Fibroblast of the aortic adventitia (primary cell): ENCODE measurements at places on chromosomes 7 and 10.

GRCh38 chr7:151125470-151125845 is 39.2 kb downstream of the AGAP3 start:
- no peak for DNase-seq

- no peak for DNase-seq
Measured at GRCh38 chr10:91787810-91788209, 10.4 kb upstream of the TNKS2 start.

DNA sequence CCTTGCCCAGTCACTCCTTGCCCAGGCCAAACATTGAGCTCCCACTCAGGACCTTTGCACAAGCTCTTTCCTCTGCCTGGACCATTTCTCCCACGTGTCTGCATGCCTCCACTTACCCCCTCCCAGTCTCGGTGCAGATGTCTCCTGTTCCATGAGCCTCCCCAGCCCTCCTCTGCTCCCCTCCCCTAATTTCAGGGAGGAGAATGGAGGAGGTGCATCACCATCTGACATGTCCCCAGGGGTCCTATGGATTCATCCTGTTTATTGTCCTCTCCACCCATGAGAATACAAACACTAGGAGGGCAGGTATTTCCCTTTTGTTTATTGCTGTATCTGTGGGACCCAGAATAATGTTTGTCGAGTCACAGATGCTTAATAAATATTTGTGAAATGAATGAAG is 8.6 kb upstream of the GRID2IP start:
- DNase-seq, result no peak

DNA sequence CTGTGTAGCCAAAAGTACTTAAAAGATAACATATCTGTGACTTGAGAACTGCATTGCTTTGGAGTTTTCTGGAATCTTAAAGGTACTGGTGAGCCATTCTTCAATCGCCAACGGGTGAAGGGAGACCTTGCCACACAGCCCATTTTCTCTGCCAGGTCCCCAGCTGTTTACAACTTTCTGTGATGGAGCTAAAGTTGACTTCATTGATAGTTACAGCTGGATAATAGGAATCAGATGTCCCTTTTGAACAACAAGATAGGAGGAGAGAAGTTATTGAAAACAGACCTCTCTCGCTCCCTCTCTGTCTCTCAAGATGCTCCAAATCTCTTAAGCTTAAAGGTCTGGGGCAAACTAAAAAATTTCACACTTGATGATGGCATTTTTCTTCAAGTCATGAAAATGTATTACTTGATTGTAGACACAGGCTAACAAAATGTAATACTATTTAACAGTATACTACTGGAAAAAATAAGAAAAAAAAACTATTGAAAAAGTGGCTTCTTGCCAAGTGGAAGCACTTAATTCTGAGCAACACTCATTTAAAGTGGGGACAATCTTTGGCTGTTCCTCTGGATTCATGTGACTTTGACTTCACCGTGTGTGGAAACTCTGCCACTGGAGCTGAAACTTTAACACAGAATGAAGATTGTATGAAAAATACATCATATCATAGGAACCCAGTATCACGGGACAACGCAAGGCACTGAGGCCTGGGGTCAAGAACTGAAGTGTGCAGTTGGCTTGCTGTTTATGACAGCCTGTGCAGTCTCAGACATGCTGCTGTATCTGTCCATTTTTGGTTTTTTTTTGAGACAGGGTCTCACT is 78.4 kb upstream of the AFAP1L2 start:
- no peak for DNase-seq

DNA sequence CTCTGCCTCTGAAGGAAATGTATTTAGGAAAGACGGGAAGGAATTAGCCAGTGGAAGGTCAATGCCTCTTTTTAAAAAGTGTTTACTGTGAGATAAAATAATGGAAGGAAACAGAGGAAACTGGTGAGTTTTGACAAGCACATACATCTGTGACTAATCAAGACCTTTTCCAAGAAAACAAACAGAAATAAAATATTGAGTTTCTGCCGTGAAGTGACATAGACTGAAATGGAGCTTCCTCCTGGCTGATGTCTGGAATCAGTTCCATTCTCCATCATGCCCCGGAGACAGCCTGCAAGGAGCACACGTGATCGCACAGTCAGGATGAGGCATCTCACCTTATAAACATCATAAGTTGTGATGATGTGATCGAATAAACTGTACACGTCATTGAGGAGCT is 30.7 kb downstream of the TECTB start:
- DNase-seq, result no peak

- no peak for DNase-seq
Measured at GRCh38 chr10:121438333-121438732, 159.9 kb downstream of the FGFR2 start.

GRCh38 chr10:86601956-86602602 is 52.3 kb upstream of the OPN4 start:
- no peak for DNase-seq

- no peak for DNase-seq
Measured at GRCh38 chr7:18262058-18262457, 233.5 kb upstream of the HDAC9 start.

- no peak for DNase-seq
Measured at GRCh38 chr7:69398986-69399385, 199.3 kb upstream of the AUTS2 start.

DNA sequence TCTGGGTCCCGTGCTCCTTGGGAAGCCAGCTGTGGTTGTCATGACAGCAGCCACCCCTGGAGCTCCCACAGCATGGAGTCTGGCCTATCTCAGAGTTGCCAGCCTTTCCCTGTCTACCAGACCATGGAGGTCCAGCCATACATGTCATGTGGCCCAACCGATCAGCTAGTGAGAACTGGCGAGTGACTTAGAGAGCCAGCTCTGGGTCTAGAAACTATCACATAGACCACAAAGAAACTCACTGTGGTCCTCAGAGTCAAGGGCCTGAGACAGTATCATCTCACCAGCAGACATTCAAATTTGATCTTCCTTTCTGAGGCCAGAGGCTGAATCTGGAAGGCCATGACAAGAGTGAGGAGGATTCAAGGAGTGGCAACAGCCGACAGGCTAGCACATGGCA is 223.3 kb upstream of the GPR26 start:
- DNase-seq, result no peak

DNA sequence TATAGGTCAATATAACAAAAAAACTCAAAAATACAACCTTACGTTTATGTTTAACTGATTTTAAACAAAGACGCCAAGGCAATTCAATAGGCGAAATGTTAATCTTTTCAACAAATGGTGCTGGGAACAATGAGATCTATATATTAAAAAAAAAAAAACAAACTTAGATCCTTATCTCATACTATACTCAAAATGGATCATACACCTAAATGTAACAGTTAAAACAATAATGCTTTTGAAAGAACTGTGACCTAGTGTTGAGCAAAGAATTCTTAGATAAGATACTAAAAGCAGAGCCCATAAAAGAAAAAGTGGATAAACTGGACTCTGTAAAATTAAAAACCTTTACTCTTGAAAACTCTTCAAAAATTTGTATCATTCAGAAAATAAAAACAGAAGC is 8.6 kb downstream of the TMEM168 start:
- no peak for DNase-seq

- DNase-seq, result no peak
Measured at GRCh38 chr7:47284691-47285635, 296.9 kb downstream of the TNS3 start.

DNA sequence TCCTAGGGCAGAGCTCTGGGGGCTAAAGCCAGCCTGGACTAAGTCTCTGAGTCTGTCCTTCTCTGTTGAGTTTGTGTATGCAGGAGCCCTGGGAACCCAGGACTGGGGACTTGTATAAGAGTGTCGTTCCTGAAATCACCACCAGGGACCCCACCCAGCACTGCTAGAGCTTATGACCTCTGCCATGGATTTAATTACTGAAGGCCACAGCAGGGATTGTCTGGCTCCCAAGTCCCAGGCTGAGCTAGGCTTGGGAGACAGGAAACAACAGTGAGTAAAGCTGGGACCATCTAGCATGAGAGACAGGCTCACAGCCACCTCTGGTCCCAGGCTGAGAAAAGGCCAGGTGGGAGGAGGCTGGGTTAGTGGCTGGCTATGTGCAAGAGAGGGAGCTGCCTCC is 1.4 kb upstream of the TSPAN15 start:
- DNase-seq, result peak; percentile 16

DNA sequence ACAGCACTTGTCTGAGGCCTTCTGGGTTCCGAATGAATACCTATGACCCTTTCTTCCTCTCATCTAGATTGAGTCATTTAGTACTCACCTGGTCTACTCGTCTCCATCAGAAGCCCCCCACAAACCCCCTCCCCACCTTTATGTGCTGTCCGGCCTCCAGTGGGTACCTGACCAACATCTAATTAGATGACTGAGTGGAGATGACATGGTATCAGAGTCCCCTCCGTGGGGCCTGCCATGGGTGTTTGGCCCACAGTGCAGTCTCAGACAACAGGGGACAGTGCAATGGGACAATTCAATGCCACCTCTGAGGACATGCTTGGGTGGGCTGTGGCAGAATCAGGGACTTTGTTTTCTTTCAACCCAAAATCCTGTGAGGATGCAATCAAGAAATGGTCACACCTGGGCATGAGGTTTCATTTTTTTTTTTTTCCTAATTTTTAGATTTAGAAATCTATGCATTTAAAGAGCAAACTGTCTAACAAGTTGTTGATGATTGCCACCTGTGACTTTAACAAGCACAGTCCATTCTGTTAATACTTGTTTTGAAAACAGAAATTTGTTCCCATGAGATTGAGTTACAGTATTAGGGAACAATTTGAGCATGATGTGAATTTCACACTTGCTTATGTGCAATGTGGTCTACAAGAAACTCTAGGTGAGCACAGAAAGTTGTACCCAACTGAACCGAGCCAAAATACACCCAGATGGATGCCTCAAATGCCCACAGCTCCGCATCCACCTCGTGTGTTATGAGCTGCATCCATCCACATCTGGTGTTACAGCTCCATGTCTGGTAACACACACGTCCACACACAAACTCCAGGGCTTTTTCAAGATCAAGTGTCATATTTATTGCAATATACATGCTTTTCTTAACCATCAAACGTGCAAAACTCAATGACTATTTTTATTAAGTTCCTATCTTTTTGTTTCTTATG is 27.5 kb downstream of the GPRIN2 start:
- DNase-seq, result no peak

GRCh38 chr10:63753808-63754207 is 232.6 kb downstream of the REEP3 start:
- no peak for DNase-seq

GRCh38 chr7:151142686-151143040 is 24.8 kb downstream of the GBX1 start:
- no peak for DNase-seq

- DNase-seq, result no peak
Measured at GRCh38 chr7:151552352-151553028, 32.8 kb upstream of the RHEB start.

- DNase-seq, result no peak
Measured at GRCh38 chr7:30865821-30866220, 45.8 kb upstream of the AQP1 start.

GRCh38 chr7:142668495-142668894 is 80.8 kb upstream of the PRSS1 start:
- no peak for DNase-seq

DNA sequence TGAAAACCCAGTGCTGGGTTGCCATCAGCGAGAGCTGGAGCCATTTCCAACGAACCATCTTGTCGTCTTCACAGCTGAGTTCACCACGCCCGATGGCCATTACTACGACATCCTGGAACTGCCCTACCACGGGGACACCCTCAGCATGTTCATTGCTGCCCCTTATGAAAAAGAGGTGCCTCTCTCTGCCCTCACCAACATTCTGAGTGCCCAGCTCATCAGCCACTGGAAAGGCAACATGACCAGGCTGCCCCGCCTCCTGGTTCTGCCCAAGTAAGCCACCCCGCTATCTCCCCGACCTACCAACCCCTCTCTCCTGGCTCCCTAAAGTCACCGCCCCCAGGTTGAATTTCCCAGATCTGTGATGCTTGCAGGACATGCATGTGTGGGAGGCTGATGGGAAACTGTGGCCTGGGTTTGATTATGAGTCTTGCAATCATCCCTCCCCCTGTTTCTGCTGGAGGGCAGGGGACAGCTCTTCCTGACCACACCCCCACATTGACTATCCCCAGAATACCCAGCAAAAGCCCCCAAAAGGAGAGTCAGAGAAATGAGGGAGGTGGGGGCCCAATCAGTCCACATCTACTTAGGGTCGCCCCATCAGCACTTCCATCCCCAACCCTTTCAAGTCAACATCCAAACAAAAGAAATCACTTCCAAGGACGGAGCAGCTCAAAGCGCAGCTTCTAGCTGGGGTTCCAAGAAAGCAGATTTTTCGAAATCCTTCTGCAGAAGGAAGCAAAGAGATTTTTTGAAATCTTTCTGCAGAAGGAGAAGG is 6.9 kb downstream of the SERPINE1 start:
- peak; percentile 33 for DNase-seq

DNA sequence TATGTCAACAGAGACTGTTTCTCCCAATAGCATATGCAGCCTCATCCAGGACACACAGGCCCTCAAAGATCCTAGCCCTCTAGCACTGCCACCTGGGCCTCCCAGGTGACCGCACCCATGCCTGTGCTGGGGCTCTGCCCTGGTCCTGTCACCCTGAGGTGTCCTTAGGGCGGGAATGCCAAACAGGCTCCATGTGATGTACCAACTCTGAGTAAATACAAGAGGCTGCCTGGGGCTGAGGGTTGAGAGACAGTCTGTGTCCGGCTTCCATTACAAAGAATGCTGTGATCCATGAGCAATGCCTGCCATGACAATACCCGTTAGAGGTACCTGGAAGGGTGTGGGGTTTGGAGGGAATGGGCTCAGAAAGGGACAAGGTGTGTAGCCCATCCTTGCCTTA is 83.0 kb upstream of the KAT6B start:
- no peak for DNase-seq

GRCh38 chr7:30351286-30351685 is 66.9 kb downstream of the ZNRF2 start:
- no peak for DNase-seq

DNA sequence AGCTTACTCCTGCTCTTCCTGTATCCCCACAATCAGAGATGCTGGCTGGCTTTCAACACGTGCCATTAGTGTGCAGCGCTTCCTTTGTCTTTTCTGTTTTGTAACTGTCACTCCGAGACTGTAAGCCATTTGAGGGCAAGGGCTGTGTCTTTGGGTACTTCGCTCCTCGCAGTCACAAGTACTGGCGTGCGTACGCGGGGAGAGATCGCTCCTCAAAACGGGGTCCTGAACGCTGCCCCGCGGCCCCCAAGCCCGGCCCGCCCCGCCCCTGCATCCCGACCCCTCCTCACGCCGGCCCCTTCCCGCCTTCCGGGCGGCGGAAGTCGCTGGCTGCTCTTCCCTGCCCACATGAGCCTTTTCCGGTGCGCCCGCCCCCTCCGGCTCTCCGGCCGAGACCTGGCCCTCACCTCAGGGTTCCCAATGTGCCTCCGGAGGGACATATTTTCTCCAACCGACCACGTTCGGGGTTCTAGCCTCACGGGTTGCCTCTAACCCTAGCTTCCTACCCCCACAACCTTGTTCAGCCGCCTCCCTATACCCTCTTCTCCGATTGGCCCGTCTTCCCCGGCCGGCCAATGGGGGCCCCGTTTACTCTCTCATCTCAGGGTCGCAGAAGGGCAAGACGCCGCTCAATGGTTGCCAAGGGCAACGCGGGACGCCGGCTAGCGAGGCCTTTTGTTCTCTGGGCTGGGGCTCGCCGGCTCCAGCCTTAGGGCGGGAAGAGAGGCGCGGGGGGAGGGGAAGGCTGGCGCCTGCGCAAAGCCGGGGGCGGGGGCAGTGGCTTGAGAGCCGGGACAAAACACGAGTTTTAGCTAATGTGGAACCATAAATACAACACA is at the start of gene CEP41:
CEP41 (minus strand) TSS at position 490 of the 839 bp plus-strand sequence; CDS start at position 440, 50 bp downstream.
- peak; percentile 96 for DNase-seq
